Psoas muscle (tissue), 8 donors: ENCODE measurements at places on chromosomes 5 and 9. TPM values are rescaled to one million over a fixed set of nuclear protein-coding genes. Genes with fewer than 3 reads are reported as not detected.

GRCh38 chr9:4489562-4489918, 728 bp upstream of the SLC1A1 start:
- no peak for DNase-seq

GRCh38 chr9:111399772-111400563, 69.9 kb upstream of the OR2K2 start:
- DNase-seq = no peak

DNA sequence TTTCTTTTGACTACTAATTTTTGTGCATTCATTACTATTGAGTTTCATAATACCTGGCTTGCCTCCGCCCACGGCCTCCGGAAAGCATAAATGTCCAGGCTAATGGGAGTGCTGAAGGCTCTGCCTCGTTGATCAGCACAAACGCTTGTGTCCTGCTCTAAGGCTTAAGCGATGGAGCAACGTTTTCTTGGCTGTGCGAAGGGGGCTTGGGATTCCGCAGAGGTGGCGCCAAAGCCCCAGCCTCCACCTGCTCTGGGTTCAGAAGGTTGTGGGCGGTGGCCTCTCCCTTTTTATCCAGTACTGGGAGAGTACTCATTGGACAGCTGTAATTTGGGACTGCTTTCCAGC, 19.7 kb downstream of the ANXA2R start:
- DNase-seq = no peak

DNA sequence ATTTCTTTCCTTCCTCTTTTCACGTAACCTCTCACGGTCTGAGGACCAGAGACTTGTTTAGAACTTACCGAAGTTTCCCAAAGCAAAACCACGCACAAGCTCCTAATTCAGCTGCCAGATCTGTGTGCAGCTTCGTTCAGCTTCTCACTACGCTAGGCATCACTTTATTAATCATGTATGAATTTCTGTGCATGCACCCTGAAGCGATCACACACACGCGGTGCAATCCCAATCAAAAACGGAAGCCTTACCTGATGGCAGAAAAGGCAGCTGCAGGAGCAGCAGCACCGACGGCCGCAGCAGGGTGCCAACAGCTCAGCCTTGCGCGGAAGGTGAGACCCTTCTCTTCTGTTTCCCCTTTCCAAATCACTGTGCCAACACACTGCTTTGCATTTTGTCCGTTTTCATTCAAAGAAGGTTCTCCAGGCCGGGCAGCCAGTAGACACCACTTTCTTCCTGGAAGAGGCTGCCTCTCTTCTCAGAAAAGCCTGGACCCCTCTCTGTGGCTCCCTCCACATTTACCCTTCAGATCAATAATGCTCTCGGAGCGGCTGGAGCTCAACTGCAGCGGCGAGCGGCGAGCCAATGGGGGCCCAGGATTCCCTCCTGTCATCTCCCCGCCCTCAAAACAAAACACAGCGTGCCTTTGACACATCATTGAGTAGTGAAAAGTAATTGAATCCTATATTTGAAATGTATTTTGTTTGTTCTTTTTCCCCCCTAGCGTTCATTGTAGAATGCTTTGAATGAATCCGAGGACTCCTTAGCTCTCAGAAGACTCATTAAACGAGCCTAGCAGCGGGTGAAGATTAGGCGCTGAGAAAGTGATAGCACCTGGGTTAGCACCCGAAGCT, at the start of gene CDH12:
TSS of gene CDH12 (minus strand) at position 538 of the 854 bp plus-strand sequence.
- DNase-seq = no peak

Gene ARHGEF37
- 13.0 TPM for polyA plus RNA-seq

Gene PCDHA1
- not detected for polyA plus RNA-seq

Gene BTNL9
- 20.0 TPM for polyA plus RNA-seq

Gene TSSK1B
- not detected for polyA plus RNA-seq
